Smooth muscle cell of the brain vasculature (primary cell): ENCODE measurements at places on chromosomes 12 and 14.

DNA sequence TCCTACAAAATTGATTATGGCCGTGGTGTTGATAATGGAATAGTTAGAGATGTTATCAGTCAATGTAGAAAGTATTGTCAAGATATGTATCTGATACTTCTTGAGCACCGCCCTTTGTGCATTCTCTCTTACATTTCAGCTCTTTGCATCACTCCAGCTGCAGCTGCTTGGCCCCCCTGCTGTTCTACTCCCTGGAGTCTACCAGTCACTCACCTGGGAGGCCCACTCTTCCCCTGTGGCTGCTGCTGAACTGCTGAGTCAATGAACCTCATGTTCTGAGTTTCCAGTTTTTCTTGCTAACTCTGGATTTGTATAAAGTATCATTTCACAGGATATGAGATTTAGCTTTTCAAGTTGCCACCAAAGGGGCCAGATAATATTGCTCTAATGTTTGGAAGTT, 312.8 kb upstream of the SLC16A7 start:
- DNase-seq, result no peak

- no peak for DNase-seq
These were observed 7.4 kb upstream of the HVCN1 start for GRCh38 chr12:110696283-110696682.

- no peak for DNase-seq
These were observed 317.5 kb upstream of the DIO3 start for GRCh38 chr14:101243587-101244338.

DNA sequence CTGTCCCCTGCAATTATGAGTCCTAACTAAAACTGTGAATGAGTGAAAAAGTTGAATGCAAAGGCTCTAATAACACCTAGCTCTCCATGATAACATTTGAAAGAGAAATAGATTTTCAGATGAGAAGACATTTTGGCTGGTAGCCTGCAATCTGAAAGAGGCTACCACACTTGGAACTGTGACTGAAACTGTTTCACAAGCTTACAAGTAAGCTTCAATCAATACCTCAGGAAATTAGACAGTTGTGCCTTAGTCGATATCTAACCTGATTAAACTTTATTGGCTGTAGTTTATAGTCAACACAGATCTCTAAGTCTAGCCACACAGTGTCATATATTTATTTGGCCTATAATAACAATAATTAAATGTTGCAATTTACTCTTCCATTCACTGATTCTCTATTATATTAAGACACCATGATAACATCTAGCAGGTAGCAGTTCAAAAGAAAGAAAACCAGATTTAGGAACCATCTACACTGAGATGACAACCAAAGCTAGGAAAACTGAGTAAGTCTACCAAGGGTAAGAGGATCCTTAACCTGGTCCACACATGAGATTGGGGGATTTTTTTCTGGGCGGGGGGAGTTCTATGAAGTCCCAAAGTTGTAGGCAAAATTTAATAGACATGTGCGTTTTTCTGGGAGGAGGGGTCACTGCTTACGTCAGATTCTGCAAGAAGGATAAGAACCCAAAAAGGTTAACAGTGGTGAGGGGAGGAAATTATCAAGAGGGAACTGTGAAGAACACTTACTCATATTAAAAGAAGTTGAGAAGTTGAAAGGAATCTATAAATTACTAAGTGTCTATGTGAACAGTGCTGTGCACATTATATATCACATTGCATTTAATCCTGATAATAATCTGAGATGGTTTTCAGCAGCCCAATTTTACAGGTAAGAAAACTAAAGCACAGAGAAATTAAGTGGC, 65.8 kb downstream of the NUMB start:
- no peak for DNase-seq

GRCh38 chr14:70144046-70144445, 44.7 kb downstream of the SLC8A3 start:
- no peak for DNase-seq

- DNase-seq, result no peak
These were observed 3.6 kb downstream of the PELI2 start for GRCh38 chr14:56121816-56122215.

DNA sequence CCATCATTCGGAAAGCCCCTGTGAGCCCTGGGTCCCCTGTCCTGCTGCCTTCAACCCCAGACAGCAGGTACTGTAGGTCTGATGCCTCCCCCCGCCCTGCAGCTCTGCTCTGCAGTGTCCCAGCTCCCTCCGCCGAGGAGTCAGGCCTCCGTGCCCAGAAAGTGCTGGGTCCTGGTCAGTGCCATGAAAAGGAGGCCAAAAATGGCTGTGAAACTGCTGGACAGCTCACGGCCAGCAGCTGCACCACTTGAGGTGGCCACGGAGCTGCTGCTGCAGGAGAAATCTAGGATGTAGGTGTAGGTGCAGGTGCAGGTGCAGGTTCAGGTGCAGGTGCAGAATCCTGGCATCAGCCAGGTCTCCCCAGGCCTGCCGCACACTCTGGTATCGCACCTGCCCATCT, 196.1 kb downstream of the SLC15A4 start:
- DNase-seq, result no peak

DNA sequence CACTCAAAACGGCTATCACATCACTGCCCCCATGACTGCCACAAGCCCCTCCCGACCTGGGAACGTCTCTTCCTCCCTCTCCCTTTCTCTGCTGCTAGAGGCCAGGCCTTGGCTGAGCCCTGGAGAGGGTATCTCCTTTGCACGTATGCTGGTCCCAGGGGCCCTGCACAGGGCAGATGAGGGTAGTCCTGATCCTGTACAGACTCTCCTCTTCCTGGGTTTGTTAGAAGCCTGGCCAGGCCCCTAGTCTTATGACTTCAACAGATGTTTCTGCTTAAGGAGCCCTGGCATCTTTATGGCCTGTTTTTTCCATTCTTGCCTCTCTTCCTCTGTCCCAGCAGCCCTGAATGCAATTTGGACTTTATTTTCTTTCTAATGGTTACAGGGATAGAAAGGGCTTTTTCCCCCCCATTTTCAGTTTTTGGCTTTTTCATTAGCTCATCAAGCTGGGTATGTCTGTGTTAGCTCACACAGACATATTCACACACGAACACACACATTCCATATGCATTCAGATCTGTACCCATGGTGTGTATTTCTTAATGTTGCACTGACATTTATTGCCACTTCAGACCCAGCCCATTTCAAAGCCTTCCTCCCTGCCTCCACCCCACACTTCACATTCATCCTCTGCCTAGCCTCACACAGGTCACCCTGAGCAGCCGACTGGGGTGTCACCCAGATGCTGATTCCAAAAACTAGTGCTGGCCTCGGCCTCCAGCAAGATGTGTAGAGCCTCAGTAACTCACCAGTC, 203.2 kb downstream of the ZFP36L1 start:
- DNase-seq, result peak; percentile 73

DNA sequence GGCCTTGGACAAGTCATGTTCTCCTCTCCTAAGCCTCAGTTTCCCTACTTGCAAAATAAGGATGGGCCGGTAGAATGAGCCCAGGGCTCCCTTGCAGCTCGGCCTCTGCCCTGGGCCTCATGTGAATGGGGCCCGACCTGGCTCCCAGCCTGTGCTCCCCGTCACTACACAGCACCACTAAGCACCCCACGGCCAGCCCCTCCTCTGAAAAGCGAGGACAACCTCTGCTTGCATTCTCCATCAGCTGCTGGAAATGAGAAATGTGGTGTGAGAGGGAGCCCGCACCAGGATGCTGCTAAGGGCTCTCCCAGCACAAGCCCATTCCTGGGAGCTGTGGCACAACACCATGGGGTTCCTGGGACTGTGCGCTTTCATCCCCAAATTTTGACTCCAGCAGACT, 10.2 kb downstream of the SLC25A47 start:
- no peak for DNase-seq

DNA sequence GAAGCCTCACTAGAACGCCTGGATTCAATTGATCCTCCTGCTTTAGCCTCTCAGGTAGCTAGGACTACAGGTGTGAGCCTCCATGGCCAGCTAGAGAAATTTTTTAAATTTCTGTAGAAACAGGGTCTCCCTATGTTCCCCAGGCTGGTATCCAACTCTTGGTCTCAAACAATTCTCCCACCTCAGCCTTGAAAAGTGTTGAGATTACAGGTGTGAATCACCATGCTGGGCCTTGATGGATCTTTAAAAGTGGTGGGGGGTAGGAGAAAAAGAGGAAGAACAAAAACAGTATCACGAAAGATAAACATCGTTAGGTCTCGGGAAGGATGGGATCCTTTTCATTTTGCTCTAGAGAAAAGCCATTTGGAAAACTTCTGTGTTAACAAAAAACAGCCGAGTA, 4.5 kb downstream of the GYS2 start:
- DNase-seq, result no peak

- DNase-seq, result no peak
These were observed 2.5 kb downstream of the LACRT start for GRCh38 chr12:54631988-54632728.

DNA sequence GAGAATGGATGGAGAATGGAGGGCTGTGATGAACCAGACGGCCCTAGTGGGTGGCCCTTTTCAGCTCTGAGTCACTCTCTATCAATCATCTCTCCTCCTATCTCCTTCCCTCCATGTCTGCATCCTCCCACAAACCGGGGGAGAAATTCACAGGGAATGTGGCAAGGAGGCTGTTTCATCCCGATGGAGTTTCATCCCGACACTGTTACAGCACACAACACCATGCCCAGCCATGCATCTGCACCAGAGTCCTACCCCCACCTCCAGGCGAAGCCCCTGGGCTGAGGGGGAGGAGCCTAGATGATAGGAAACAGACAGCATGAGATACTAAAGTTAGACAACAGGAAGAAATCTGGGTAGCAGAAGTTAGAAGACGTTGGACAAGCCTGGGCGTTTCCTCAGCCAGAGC, 20.8 kb downstream of the SLC8B1 start:
- no peak for DNase-seq

GRCh38 chr14:104346608-104347007, 208.2 kb downstream of the KIF26A start:
- no peak for DNase-seq

DNA sequence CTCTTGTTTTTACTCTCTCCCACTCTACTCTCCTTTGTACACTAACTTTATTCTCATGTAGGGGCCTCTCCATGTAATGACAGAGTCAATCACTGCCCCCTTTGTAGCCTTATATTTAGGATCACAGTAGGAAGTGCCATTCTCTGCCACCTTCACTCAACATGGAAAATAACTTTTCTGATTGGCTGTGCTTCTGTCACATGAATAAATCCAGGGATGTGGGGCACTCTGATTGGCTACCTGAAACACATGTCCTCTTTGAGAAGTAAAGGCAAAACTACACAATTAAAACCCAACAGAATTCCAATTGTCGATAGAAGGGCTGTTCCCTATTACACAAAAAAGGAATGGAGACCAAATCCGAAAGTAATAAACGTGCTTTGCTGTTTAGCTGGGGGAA, at the start of gene RNASE9:
Gene RNASE9, minus strand, starts transcription at position 87 of the 400 bp plus-strand sequence.
- no peak for DNase-seq

DNA sequence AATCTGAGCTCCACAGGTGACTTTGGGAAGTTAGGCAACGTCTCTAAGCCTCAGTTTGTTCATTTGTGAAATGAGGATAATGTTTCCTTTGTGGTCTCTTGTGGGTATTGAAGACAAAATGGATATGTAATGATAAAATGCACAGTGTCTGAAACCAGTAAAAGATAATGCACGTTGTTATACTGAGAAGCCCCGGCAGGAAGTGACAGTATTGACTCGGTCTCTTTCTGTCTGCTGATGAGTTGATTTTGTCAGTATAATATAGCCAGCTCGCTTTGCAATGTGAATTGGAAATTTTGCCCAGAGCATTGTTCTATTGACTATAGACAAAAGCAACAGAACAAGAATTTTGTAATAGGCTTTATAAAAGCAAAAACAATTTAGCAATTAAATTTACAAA, 49.2 kb upstream of the SLC38A1 start:
- no peak for DNase-seq

- no peak for DNase-seq
These were observed 67.6 kb downstream of the ARF6 start for GRCh38 chr14:49960453-49960852.

DNA sequence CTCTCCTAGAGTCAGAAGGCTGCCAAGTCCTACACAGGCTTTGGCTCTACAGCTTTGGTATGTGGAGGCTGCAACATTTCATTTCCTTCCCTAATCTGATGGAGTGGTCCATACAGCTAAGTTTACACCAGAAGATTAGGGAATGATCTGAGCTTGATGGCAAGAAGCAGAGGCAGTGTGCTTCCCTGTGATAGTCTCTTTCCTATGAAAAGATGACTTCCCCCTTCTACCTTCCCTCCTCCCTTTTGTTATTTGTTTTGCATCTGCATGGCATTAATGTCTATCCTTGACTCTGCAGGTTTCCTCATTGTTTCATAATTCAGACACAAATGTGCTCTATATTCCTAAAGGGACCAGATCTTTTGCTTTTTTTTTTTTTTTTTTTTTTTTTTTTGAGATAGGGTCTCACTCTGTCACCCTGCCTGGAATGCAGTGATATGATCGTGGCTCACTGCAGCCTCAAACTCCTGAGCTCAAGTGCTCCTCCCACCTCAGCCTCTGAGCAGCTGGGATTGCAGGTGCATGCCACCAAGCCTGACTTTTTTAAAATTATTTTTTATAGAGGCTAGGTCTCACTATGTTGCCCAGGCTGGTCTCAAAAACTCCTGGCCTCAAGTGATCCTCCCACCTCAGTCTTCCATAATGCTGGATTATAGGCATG, 76.3 kb downstream of the GRIP1 start:
- DNase-seq, result no peak

GRCh38 chr12:131454418-131455217, 256.3 kb upstream of the SFSWAP start:
- no peak for DNase-seq

DNA sequence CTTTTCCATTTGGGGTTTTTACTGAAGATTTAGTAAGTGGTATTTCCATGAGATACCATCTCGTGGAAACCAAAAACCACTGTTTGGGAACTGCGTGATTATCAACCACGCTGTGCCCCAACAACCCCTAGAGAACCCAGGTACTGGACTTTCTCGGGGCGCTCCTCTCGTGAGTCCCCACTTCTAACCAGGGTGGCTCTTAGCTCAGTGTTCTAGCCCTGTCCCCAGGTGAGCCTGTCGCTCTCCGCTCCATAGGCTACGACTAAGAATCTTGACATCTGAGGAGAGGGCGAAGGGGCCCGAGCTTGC, 686 bp downstream of the MCRS1 start:
- DNase-seq, result no peak

GRCh38 chr12:94663071-94663470, 12.7 kb upstream of the TMCC3 start:
- DNase-seq, result no peak

GRCh38 chr12:4700621-4701026, 19.6 kb upstream of the GALNT8 start:
- no peak for DNase-seq

DNA sequence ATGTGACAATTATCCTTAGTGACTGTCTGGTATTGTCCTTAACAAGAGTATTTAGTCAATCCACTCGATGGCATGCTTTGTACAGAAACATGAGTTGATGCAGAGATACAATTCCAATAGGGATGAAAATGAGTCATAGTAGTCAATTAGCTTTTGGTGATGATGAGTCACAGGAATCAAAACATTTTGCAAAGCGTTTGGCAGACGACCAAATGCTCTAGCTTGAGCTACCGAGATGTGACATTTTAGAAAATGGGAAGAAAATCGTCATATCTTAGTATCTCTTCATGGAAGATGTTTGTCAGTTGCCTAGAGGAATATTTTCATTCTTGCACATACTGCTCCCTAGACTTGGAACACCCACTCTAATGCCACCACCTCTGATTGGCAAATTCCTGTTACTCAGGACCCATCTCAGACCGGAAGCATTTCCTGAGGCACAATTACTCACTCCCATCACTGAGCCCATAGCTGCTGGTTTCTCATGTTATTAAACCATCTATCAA, 95.0 kb downstream of the LMNTD1 start:
- DNase-seq, result peak; percentile 85
